Memory B cell (primary cell): ENCODE measurements at places on chromosomes 1 and 21.

DNA sequence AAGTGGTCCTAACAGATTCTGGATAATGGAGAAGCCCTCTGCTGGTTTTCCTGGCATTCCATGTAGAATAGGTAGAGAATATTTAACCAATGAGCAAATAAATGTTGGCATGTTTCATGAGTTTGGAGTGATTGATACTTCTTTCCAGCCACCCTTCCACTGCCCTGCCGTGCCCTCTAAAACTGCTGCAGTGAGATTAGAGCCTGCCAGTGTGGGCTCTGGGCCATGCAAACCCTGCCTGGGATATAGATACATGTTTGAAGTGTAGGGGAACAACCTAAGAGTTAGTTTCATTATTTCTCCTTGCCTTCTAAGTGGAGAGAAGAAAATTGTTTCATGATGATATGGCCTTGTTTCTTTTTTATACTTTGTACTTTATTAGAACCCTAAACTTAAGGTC is 10.4 kb downstream of the UBE2Q1 start:
- DNase-seq: no peak

- no peak for DNase-seq
Observed at GRCh38 chr1:243507672-243508302, 251.9 kb downstream of the SDCCAG8 start.

DNA sequence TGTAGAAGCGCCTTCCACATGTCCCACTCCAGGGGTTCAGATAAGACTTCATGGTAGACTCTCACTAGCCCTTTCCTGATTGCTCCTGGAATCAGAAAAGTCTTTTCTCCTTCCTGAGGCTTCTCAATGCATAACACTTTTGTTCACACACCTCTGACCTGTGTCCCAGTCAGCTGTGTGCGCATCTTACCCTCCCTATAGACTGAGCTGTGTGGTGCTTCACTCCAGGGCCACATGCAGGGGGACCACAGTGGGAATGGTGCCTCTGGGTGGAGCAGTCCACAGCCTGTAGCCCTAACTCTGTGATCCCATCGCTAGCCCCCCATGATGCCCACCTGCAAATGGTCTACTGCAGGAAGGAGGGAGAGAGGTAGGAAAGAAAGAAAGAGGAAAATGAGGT is 84.0 kb upstream of the TLR5 start:
- DNase-seq: no peak

GRCh38 chr1:41640756-41641474 is 156.4 kb upstream of the EDN2 start:
- no peak for DNase-seq

DNA sequence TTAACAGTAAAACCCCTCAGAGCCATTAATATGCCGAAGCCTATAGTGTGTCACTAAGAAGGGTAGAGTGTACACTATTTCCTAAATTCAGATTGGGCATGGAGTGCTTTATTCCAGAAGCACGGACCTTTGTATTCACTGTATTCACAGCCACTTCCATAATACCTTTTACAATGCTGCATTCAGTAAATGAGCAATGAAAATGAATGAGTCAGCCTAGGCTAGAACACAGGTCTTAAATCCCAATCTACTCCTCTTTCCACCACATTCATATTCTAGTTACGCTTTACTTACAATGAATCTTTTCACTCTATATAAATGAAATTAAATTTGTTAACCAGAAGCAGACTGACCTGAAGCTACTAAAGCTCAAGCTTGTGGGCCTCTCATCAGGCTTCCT is 13.0 kb upstream of the GORAB start:
- no peak for DNase-seq

DNA sequence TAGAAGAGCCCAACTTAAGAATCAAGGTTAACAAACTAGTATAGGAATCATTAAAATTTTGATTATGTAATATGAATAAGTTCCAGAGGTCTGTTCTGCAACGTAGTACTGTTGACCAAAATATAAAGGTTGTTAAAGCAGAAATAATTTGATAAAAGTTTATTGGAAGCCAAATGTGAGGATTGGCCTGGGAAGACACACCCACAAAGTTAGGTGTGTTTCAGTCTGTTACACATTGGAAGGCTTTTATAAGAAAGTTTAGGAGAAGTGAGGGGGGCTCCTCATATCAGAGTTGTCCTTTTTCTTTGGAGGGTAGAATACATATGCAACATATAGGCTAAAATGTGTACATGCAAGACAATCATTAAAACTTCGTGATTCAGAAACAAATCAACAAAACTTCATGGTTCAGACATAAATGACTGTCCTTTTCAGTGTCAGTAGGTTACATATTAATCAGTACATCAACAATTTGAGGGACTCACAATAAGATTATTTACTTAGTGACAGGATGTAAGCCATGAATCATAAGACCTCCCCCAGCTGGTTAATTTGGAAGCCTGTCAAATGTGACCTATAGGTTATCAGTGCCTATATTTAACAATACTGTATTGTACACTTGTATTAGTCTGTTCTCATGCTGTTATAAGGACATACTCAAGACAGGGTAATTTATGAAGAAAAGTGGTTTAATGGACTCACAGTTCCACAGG is 245.0 kb upstream of the B3GALT2 start:
- no peak for DNase-seq

GRCh38 chr21:34017039-34017961 is 56.1 kb upstream of the MRPS6 start:
- DNase-seq: no peak

DNA sequence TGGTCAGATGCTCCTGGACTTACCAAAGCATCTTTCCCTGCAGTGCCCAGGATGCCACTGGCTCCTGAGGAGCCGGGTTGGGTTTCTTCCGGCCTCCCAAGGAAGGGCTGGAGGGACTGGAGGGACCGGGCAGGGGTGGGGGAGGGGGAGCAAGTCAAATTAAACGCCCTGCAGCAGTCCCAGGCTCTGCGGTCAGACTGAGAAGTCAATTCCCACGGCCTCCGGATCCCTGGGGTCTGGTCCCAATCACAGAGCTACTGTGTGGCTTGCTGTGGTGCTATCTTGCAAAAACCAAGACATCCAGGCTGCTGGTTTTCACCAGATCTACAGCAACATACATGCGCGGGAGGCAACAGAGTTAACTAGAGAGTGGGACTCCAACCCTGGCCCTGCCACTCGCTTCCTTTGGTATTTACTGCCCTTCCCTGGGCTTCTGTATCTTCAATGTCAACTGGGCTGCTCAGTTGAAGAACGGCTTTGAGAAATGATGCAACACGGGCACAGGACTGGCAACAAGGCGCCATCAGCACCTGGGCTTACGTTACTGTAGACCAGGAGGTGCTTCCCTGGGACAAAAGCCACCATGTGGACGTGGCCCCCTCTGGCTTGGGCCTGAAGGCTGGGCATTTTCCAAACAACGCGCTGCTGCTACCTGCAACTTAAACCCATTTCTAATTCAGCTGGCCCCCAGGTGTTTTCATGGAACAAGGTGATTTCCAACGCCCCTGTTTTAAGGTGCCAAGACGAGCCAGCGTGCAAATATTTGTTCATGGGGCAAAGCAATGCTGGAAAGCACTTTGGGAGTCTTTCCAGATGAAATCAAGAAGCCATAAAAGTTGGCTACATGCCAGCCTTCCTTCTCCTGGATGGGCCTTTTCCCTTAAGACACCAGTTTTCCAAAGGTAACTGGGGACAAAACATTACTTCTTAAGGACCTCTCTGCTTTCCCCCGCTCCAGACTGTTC is 11.5 kb downstream of the RCC2 start:
- no peak for DNase-seq

GRCh38 chr1:147769106-147769505 is 8.7 kb upstream of the GJA5 start:
- no peak for DNase-seq

GRCh38 chr1:67863637-67864036 is 30.4 kb upstream of the GNG12 start:
- DNase-seq: no peak

DNA sequence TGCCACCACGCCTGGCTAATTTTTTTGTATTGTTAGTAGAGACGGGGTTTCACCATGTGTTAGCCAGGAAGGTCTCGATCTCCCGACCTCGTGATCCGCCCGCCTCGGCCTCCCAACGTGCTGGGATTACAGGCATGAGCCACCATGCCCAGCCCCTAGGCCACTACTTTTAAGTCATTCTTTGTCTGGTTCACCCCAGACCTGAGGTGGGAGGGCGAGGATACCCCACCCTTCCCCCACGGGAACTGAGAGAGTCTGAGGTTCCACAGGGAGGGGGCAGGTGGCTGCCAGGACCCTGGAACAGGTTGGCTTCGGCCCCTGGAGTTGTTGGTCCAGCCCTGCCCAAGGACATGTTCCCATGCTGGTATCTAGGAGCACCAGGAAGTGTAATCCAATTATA is 7.7 kb upstream of the SDC3 start:
- DNase-seq: no peak

DNA sequence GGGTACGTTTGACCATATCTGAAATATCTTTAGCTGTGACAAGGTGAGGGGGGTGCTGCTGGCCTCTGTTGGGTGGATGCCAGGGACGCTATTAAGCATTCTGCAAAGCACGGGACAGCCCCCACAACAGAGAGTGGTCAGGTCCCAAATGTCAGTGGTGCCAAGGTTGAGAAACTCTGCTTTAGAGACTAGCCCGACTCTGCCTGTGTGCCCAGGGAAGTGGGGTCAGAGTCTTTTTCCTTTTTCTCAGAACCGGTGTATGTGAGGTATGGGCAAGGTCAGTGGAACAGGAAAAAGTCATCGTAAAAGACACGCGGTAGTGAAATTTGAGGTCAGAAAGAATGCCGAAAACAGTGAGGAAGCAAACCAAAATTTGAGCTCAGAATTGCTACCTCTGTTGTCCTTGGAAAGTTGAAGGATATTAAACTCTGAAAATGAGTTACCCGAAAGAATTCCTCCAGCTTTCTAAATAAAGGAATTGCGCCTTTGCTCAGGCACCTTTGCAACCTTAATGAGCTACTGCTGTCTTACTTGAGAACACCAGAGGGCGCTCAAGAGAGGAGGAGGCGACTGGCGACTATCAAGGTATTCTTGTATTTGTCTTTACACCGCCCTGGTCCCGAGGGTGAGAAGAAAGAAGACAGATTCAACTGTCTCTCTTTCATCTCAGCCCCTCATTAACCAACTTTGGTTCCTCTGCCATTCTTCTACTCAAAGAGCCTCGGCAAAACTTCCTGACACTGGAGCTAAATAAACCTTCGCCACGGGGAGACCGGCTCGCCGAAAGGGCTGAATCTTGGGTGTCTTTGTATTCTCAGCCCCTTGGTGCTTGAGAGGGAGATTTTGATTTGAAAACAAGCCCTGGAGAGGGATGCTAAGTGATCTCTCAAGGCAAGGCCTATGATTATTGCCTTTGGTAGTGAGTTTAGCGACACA is 85.4 kb upstream of the OLIG2 start:
- DNase-seq: peak; percentile 22

GRCh38 chr1:236913371-236914037 is 90.7 kb downstream of the MT1HL1 start:
- DNase-seq: no peak

DNA sequence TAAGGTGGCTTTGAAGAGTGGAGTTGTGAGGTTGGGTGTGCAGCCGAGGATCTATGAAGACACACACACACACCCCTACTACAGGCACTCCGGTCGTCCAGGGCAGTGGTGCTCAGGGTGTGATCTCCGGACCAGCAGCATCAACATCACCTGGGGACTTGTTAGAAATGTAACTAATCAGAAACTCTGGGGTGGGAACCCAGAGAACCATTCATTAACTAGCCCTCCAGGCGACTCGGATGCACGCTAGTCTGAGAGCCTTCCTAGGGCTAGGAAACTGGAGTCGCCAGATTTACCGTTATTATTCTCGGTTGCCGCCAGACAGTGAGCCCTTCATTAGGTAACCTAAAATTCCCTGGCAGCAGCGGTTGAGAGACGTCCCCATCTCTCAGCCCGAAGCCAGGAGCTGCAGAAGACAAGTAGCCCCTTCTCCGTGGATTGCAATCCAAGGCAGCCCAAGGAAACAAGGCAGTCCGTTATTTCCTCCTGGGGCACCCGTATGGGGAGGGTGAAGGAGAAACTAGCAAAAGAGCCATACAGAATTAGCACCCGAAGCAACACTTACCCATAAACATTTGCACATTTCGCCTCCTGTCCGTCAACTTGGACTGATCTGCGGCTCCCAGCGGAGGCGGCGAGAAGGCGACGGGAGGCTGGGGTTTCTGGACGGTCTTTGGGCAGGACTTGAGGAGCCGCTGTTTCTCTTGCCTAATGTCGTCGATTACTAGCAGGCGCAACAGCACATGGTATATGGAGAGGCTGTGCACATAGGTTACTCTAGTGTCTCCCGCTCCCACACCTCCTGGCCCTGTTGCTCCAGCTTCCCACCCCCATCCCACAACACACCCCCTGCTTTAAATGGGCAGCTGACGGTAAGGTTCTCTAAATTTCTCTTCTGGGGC is 2.9 kb upstream of the CCN1 start:
- peak; percentile 18 for DNase-seq

GRCh38 chr1:109399326-109399957 is 1.7 kb upstream of the SORT1 start:
- peak; percentile 63 for DNase-seq

DNA sequence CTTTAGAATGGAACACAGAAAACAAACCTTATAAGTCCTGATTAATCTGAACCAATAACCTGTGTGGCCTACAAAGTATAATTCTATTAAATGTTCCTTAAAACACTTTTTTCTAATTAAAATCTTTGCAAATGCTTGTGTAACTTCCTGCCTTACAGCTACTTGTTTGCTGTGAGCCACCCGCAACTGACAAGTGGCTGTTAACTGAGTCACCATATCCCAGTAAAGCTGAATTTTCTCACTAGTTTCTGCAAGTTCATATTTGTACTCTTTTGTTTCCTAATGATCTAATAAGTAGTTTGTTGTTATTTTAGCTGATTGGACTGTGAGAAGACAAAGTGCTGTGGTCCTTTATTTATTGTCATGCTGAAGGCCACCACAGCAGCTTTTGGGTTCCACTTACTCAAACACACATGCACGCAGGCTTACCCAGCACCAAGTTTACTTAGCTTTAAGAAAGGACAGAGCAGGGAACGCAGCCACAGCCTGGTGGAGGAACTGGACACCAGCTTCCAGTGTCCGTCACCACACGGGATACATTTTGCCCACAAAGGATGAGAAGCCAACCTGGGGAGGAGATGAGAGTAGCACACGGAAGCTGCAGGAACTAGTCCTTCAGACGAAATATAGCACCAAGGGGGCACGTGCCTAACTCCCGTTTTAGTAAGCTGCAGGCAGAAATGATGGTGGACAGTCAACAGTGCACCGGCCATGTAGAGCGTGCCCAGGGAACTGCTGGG is 47.8 kb downstream of the LCA5L start:
- no peak for DNase-seq

- DNase-seq: no peak
Observed at GRCh38 chr1:222084996-222085395, 343.1 kb upstream of the DUSP10 start.
